Esophagus muscularis mucosa (tissue), 4 donors: ENCODE measurements at places on chromosomes 4 and X. TPM values are rescaled to one million over a fixed set of nuclear protein-coding genes. Genes with fewer than 3 reads are reported as not detected.
A peak's percentile ranks its signal among the peaks of the same experiment; 100 is the strongest.

The LAGE3 gene
- total RNA-seq, result 14.1 TPM

The PDE5A gene
- 205 TPM for total RNA-seq

The ZFP42 gene
- not detected for total RNA-seq

DNA sequence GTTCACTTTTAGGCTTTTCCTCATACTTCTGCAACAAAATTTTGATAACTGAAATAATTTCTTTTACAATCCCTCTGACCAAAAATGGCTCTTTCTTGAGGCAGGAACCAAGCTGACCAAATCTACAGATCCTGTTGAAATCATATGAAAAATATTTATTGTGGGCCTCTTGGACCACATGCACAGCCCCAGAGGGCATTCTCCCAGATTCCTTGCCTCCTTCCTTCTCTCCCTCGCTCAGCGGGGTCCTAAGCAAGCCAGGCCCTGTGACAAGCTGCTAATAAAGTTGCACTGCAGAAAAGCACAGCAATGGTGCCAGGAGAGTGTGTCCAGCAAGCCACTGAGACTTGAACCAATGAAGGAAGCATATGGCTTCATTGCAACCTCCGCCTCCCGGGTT, 40.7 kb downstream of the PRDM5 start:
- no peak overlapping the region for H3K4me3 ChIP-seq
- DNase-seq, result no peak
- no peaks in the 10 kb centered on the region for H3K27me3 ChIP-seq

DNA sequence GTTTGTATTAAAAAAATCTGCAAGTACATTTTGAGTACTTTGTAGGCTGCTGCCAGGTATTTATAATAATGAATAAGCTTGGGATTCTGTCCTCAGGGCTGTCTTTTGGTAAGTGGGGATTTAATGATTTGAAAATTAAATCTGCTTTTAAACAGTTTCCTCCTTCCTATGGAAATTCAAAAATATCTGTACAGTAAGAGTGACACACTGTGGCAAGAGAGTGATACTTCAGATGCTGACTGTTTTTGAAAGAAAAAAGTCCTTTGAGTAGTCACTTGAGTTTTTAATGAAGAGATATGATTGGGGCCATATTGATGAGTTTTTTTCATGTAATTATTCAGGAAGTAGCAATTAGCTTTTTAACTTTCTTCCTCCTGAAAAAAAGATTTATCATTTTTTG, 49.2 kb downstream of the SMARCAD1 start:
- H3K27ac ChIP-seq, result no peak overlapping the region
- no peaks in the 10 kb centered on the region for H3K4me1 ChIP-seq
- H3K4me3 ChIP-seq, result no peak overlapping the region

DNA sequence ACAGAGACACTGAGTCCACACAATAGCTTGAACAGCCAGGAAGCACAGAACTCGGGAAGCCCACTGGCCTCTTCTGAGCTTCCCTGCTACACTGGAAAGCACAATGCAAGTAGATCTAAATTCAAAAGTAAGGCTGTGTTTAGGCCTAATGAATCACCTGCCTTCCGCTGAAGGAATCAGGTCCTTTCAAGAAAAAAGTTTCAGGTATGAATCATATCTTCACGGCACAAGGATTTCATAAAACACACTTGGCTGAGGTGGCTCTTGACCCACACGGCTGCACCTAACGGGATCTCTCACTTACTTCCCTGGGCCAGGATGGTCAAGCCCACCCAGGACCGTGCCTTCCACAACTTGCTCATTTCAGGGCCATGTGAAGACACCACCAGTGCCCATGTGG, 59.3 kb downstream of the IRF2 start:
- peaks cover 13% of the 10 kb centered on the region for H3K36me3 ChIP-seq
- H3K4me1 ChIP-seq, result peaks cover 30% of the 10 kb centered on the region
- H3K27ac ChIP-seq, result no peak overlapping the region
- H3K27me3 ChIP-seq, result no peaks in the 10 kb centered on the region
- no peak overlapping the region for H3K4me3 ChIP-seq

GRCh38 chr4:41160856-41161255, 53.5 kb downstream of the APBB2 start:
- peak; percentile 3 for DNase-seq
- H3K27me3 ChIP-seq, result no peaks in the 10 kb centered on the region
- H3K4me1 ChIP-seq, result peaks cover 11% of the 10 kb centered on the region

- H3K4me3 ChIP-seq, result no peak overlapping the region
- H3K36me3 ChIP-seq, result no peaks in the 10 kb centered on the region
- H3K27ac ChIP-seq, result no peak overlapping the region
- DNase-seq, result no peak
- H3K4me1 ChIP-seq, result peaks cover 50% of the 10 kb centered on the region
Measured at GRCh38 chr4:3484057-3484973, 21.2 kb downstream of the DOK7 start.

- H3K27ac ChIP-seq, result no peak overlapping the region
- no peak for DNase-seq
- H3K4me3 ChIP-seq, result no peak overlapping the region
- no peaks in the 10 kb centered on the region for H3K36me3 ChIP-seq
- no peaks in the 10 kb centered on the region for H3K27me3 ChIP-seq
Measured at GRCh38 chr4:1751919-1752283, 30.6 kb downstream of the TACC3 start.

DNA sequence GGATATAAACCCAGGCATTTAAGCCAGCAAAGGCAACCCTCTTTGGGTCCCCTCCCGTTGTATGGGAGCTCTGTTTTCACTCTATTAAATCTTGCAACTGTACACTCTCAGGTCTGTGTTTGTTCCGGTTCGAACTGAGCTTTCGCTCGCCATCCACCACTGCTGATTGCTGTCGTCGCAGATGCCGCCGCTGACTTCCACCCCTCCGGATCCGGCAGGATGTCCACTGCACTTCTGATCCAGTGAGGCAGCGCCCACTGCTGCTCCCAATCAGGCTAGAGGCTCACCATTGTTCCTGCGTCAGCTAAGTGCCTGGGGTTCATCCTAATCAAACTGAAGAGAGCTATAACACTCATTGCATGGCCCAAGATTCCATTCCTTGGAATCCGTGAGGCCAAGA, 49.2 kb downstream of the ENOPH1 start:
- no peaks in the 10 kb centered on the region for H3K27me3 ChIP-seq
- H3K4me1 ChIP-seq, result no peaks in the 10 kb centered on the region
- H3K4me3 ChIP-seq, result no peak overlapping the region
- H3K36me3 ChIP-seq, result no peaks in the 10 kb centered on the region
- no peak overlapping the region for H3K27ac ChIP-seq

GRCh38 chr4:89249313-89249712, 58.3 kb downstream of the GPRIN3 start:
- H3K4me3 ChIP-seq, result no peak overlapping the region
- H3K27me3 ChIP-seq, result no peaks in the 10 kb centered on the region
- no peak for DNase-seq
- no peaks in the 10 kb centered on the region for H3K36me3 ChIP-seq

GRCh38 chrX:47643926-47644325, 6.4 kb downstream of the ELK1 start:
- H3K4me3 ChIP-seq, result no peak overlapping the region
- H3K36me3 ChIP-seq, result peaks cover 24% of the 10 kb centered on the region
- no peaks in the 10 kb centered on the region for H3K27me3 ChIP-seq
- H3K27ac ChIP-seq, result no peak overlapping the region
- H3K4me1 ChIP-seq, result peaks cover 6% of the 10 kb centered on the region
- no peak for DNase-seq

DNA sequence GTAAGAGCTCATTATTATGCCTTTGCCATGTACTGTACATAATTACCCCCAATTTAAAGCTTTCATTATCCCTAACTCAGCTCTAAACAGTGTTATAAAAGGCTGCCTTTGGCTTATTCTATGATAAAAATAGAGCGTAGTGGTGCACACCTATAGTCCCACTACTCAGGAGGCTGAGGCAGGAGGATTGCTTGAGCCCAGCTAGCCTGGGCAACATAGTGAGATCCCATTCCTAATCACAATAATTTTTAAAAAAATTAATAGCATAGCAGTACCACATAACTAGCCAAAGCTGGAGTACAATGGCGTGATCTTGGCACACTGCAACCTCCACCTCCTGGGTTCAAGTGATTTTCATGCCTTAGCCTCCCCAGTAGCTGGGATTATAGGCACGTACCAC, 112.4 kb downstream of the PDS5A start:
- no peaks in the 10 kb centered on the region for H3K27me3 ChIP-seq
- H3K36me3 ChIP-seq, result peaks cover 17% of the 10 kb centered on the region
- no peak overlapping the region for H3K4me3 ChIP-seq
- H3K4me1 ChIP-seq, result no peaks in the 10 kb centered on the region
- DNase-seq, result no peak

DNA sequence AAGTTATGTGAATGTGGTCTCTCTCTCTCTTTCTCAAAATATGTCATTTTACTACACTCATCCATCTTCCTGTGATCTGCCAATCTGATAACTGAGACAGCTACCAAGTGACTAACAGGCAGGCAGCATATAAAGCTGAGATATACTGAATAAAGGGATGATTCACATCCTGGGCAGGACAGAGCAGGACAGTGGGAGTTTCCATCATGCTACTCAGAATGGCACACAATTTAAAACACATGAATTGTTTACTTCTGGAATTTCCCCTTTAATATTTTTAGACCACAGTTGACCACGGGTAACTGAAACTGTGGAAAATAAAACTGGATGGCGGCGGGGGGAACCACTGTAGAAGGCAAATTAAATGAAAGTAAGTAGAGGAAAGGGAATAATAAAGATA, 58.6 kb upstream of the DCTD start:
- H3K4me1 ChIP-seq, result peaks cover 13% of the 10 kb centered on the region
- no peak overlapping the region for H3K27ac ChIP-seq
- no peak overlapping the region for H3K4me3 ChIP-seq
- no peaks in the 10 kb centered on the region for H3K27me3 ChIP-seq
- no peak for DNase-seq
